ENCODE measurements at places on chromosomes 2 and 18. TPM values are rescaled to one million over a fixed set of nuclear protein-coding genes. Genes with fewer than 3 reads are reported as not detected.

GPBAR1 gene
- total RNA-seq, result 0.35 TPM

TRPM8 gene
- not detected for total RNA-seq

RND3 gene
- total RNA-seq, result 101 TPM

PREPL gene
- total RNA-seq, result 28.8 TPM

CLEC4F gene
- total RNA-seq, result 0.18 TPM

IL1A gene
- 4.5 TPM for total RNA-seq

GPR39 gene
- 0.29 TPM for total RNA-seq

RAB11FIP5 gene
- total RNA-seq, result 68.3 TPM

CETN1 gene
- total RNA-seq, result not detected

DCDC2C gene
- not detected for total RNA-seq

TMEM17 gene
- total RNA-seq, result 2.5 TPM

SERPINB13 gene
- not detected for total RNA-seq

MAL gene
- total RNA-seq, result 3.1 TPM

SIX3 gene
- not detected for total RNA-seq

REEP1 gene
- total RNA-seq, result 0.06 TPM

SPP2 gene
- not detected for total RNA-seq

ALK gene
- total RNA-seq, result not detected

SERPINB4 gene
- total RNA-seq, result not detected

RASGRP3 gene
- total RNA-seq, result 90.3 TPM

PROC gene
- total RNA-seq, result not detected

SKOR2 gene
- total RNA-seq, result not detected

CIDEA gene
- 3.5 TPM for total RNA-seq

Data from glomerular endothelial cell (primary cell).